ENCODE measurements at places on chromosomes 16 and 17.

- peak; percentile 58 for DNase-seq
Observed at GRCh38 chr17:68707031-68707430, 105.9 kb upstream of the FAM20A start.

- DNase-seq = no peak
Observed at GRCh38 chr17:40456396-40456951, 13.2 kb downstream of the IGFBP4 start.

DNA sequence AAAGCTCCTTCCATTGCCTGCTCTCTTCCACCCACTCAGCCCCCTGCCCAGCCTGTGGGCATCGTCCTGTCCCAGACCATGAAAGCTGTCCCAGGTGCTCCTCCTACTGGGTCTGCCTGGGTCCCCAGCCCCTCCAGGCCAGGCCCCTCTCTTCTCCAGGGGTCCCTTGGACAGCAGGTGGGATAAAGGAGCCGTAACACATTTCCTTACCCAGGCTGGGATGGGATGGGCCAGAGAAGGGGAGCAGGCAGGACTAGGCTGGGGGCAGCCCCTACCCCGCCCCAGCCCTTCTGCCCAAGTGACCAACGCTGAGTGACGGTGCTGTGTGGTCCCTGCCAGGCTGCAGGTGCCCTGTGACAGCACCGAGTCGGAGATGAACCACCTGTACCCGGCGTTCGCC, 80.1 kb downstream of the MGAT5B start:
- DNase-seq = no peak

DNA sequence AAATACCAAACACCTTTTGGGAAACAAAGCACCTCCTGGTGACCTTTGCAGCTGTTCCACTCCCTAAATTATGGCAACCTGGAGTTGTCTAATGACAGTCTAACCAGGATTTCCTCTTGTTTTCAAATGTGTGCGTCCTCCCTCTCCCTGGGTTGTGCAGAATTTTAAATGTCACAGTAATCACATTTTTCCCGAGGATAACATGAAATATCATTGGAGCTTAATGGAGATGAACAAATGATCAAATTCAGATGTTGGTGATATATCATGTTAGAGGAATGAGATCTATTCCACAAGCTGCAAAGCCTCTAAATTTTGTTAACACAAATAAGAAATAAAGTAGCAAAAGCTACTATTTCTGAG, 86.9 kb upstream of the HLF start:
- peak; percentile 25 for DNase-seq

DNA sequence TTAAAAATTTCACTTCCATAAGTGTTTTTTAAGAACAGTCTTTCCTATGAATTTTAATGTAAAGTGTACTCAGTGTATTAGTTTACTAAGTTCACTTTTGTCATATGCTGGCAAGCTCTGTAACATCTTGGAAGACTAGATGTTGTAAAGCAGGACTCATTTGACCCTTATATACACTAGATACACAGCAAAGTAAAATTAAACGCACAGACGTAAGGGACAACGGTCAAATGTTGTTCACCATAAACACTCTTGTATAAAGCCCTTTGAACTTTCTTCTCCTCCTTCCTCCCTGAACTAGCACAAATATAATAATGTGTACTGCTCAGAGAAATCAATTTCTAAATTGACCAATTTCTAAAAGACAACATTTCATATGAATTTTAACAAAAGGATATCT, 7.0 kb upstream of the GOT2 start:
- DNase-seq = no peak

DNA sequence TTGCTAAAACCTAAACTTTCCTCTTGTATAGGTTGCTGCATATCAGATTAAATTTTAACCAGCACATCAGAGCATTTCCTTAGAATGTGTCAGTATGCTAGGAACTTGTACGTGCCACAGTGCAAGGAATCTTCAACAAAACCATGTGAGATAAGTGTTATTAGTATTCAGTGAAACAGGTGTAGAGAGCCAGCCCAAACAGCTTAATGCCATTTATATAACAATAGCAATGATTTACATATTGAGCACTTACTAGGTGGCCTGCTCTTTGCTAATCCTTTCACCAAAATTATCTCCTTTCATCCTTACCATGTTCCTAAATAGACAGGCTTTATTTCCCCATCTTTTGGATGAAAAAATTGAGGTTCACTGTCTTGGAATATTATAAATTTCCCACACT, 485.7 kb downstream of the HS3ST4 start:
- DNase-seq = no peak

DNA sequence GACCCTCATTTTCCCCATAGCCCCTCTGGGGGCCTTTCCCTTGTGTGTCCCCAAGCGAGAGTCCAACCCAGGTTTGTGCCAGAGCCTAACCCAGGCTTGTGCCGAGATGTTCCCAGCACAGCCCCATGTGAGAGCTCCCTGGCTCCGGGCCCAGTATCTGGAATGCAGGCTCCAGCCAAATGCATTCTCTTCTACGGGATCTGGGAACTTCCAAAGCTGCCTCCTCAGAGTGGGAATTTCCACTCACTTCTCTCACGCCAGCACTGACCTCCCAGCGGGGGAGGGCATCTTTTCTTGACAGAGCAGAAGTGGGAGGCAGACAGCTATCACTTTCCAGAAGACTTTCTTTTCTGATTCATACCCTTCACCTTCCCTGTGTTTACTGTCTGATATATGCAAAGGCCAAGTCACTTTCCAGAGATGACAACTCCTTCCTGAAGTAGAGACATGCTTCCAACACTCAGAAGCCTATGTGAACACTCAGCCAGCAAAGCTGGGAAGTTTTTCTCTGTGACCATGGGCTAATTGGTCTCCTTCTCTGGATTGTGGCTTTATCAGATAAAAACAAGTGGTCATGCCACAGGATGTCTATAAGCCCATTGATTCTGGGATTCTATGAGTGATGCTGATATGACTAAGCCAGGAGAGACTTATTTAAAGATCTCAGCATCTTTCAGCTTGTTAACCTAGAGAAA, 2.5 kb upstream of the CCL2 start:
- DNase-seq = peak; percentile 83

- no peak for DNase-seq
Observed at GRCh38 chr16:74562117-74562516, 44.8 kb downstream of the GLG1 start.

DNA sequence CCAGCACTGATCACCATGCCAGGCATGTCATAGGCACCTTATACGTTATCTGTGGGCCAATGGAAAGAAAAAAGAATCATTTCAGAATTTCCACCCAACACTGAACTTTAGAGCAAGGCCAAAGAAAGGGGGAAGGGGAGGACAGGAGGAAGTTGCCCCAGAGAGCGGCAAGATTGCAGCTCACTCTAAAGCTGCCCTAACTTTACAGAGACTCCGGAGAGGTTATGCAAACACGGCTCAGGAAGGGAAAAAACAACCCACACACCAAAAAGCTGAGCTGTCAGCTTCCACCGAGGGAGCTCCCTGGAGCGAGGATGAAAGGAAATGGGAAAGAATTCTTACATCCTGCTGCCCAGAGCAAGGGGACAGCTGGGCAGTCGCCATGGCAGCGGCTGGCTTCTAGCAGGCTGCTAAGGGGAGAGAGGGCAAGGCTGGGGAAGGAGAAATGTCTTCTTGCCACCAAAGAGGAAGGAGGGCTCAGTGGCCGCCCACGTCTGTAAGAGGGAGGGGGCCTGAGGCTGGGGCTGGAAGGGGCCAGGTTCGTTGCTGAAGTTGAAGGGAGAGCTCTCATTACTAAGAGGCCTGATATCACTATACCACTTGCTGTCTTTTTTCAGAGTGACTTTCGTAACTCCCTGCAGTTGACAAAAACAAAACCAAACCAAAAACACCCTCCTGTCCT, 18.2 kb downstream of the COTL1 start:
- peak; percentile 50 for DNase-seq

DNA sequence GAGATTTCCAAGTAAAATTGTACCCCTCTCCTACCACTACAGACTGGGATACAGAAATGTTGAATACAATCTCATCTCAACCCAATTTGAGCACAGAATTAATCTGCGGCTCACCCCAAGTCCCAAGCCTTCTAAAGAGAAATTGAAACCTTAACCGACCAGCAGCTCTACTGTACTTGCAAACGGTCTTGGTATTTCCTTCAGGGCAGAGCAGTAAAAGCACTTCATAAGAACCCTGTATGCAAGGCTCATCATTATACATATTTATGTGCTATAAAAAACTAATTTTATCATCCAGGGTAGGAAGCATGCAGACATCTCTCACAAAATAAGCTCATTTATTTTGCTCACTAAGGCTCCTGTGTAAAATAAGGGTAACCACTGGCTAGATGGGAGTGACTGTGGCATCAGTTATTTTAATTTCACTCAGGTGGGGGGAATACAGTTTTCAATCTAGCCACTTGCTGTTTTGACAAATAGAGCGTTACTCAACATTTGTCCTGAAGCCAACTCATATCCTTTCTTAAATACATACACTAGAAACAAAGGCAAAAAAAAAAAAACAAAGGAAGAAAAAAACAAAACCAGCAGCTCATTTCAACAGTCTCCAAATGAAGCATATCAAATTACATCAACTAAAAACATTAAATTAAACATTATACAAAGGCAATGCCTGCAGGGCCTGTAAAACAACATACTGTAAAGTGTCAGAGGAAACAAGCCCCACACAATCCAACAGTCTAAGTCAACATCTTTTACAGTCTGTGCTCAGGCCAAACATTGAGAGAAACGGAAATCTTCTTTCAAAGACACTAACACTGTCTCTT, 65.0 kb downstream of the PARN start:
- no peak for DNase-seq

- DNase-seq = no peak
Observed at GRCh38 chr16:58378401-58378800, 13.9 kb upstream of the GINS3 start.

DNA sequence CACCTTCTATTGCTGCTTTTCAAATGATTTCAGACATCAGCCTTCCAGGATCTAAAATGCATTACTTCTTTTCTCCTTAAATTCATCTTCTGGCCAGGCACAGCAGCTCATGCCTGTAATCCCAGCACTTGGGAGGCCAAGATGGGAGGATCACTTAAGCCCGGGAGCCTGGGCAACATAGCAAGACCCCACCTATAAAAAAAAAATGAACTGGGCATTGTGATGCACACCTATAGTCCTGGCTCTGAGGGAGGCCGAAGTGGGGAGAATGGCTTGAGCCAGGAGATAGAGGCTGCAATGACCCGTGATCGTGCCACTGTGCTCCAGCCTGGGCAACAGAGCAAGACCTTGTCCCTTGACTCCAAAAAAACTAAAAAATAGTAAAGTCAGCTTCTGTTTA, 208.5 kb downstream of the SPECC1 start:
- no peak for DNase-seq

DNA sequence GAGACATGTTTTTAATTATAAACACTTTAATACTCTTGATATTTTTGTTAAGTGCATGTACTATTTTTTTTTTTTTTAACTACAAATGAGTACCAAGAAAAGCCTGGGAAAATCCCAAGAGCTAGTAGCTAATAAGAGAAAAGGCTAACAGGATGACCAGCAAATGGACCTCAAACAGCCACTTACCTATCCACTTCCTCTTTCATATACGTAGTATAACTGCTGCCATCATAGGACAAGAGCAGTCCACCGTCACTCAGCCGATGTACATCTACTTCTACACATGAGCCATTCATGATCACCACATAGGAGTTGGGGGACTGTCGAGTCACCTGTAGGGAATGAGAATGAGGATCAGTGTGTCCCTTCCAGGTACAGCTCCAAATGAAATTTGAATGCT, 128.0 kb upstream of the C17orf78 start:
- no peak for DNase-seq

DNA sequence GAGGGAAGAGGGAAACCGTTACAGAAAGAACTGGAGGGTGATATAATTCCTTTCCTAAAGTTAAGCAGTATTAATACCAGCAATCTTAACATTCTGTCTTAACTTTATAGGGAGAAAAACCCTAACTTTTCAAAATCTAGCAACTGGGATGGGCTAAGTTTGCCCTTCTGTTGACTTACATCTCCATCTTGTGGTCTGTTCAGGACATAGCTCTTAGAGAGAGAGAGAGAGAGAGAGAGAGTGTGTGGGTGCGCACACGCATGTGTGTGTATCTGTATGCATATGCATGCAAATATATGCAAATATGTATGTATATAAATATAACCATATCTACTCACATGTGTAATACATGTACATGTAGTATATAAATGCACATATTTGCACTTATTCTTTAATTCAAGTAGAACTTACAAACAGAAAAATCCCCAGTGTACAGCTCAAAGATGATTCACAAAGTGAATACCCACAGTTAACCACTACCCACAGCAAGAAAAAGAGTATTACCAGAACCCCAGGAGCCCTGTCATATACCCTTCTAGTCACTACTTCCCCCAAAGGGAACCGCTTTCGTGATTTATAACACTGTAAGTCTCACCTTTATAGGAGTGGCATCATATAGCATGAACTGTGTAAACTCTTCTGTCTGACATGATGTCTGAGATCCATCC, 46.5 kb downstream of the STX8 start:
- DNase-seq = peak; percentile 21

GRCh38 chr16:65600629-65601028, 478.8 kb upstream of the CDH11 start:
- DNase-seq = no peak

GRCh38 chr16:65524997-65525396, 403.1 kb upstream of the CDH11 start:
- DNase-seq = no peak

DNA sequence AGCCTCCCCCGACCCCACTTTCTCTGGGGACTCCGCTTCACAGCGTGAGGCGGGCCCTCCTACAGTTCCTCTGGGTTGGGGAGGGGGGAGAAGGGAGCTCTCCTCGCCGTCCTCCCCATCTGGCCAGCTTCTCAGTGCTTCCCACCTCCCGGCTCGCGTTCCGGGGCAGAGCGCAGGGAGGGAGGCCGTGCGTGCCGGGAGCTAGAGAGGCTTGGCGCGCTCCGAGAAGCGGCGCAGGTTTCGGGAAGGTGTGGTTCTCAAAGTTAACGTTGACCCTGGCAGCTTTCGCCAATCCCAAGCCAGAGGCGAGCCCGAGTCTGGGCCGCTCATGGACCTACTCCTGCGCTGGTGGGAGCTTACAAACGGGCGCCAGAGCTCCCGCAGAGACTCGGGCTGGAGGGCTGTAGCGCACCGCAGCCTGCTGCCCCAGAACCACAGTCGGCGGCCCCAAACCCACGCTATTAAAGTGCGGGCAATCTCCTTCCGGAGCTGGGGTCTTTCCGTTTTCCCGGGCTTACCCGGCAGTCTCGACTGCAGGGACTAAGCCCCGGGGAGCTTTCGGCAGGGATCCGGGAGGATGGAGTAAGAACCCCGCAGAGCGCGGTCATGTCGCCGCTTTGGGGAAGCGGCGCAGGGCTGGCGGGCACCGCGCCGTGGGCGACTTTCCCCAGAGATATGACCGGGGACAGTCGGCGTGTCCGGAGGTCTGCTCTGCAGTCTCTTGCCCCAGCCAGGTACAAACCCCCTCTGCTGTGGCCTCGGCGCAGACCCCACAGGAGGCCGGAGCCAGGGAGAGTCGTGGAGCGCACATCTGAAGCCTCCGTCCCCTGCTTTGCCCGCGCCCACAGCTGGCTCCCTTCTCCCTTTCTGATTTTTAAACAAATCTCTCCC, 787 bp downstream of the CDH11 start:
- DNase-seq = no peak
